ENCODE measurements at places on chromosomes 1 and 21.

GRCh38 chr1:164604541-164604940 lies 45.6 kb downstream of the PBX1 start:
- no peak for DNase-seq

DNA sequence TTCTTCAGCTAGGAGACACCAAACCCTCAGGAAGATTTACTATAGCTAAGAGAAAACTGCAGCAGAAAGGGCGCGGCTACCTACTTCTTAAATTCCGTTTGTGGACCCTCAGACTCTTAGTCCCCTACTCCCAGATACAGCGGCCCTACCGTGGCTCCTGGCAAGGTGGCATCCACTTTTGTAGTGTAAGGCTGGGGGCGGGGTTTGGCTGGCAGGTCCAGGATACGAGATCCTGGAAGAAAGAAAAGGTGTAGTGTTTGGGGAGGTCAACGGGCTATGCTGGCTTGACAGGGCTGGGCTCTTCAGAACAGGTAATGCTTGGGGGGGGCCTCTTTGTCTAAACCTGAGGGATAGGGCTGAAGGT lies 280 bp downstream of the CREB3L4 start:
- DNase-seq = no peak

DNA sequence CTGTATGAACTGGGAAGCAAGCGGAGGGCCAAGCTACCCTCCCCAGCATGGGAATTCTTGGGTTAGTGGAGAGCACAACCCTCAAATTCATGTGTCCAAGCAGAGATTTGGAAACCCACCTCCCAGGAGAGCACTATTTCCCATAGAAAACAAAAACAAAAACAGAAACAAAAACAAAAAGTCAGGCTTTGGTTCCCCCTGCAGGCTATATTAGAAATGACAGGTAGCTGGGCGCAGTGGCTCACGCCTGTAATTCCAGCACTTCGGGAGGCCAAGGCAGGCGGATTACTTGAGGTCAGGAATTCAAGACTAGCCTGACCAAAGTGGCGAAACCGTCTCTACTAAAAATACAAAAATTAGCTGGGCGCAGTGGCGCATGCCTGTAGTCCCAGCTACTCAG lies 10.8 kb downstream of the MINDY1 start:
- no peak for DNase-seq

DNA sequence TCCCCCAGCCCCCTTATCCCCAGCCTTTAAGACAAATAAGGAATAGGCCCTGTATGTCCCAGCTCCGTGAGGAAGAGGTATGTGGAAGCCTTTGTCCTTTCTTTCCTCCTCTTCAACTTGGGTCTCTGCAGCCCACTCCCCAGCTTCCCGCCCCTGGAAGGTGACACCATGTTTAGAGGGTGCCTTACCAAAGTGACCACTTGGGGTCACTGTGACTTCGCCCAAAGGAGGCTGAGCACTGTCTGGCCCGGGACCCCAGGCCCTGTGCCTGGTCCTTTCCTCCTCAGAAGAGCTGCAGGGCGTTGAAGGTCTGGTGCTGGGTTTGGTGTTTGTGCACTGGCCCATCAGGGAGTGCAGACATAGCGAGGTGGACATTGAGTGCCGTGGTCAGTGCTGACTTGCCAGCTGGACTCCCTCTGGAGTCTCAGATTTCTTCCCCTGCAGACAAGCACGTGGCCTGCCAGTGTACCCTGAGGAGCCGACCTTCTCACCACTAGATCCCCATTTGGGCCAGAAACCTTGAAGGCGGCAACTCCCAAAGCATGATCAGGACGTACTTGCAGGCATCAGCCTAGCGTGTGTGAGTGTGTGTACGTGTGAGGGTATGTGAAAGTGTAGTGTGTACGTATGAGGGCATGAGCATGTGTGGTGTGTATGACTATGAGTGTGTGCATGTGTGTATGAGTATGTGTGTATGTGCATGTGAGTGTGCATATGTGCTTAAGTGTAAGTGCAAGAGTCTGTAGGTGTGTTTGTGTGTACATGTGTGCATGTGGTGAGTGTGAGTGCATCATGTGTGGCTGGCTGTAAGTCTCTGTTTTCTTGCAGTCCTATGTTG lies 181.4 kb upstream of the KIAA0040 start:
- DNase-seq = peak; percentile 13

- DNase-seq = no peak
Observed at GRCh38 chr1:69291541-69291940, 276.2 kb upstream of the LRRC7 start.

- no peak for DNase-seq
Observed at GRCh38 chr1:44717653-44718052, 13.3 kb downstream of the RNU5D-1 start.

DNA sequence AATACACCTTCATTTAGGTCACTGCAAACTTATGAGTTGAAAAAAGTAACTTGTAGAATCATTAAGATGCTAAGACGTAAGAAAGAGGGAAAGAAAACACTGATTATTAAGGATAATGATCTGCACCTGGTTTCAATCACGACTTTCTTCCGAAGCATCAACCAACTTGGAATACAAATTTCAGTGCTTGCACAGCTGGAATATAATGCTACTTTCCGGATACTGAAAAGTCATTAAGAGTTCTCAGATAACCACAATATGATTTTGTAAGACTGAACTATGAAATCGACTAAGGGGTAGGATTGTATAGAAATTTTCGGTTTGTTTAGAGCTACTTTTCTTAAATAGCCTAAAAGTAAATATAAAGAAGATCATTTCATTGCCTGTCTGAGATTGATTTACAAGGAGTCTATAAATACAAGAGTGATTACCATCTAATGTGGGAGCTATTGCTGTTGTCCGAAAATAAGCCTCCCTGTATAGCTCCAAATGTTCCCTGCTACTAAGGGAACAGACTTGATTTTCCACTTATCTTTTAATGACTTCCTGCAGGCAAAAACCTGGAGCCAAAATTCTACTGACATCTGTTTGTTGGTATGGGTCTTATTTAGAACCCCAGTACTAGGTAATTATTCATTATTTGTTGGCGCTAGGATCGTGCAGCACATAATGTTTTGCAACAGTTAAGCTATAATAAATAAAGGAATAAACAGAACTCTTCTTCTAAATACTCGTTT lies 673.3 kb downstream of the KCNT2 start:
- no peak for DNase-seq

DNA sequence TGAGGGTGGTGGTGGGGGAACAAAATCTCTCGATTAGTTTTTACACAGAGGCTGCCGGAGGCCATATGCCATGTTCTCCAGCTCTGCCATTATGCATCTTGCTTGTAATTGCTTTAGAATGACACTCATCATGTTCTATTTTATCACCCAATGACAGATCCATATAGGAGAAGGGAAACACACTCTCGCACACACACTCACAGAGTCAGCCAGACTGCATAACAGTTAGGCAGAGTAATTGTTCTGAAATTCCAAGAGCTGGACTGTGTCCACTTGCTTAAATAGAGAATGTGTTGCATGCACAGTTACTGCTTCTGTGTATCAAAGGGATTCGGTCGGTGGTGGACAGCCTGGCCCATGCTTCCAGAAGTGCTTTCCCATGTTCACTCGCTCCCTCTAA lies 30.6 kb downstream of the KCND3 start:
- DNase-seq = no peak

DNA sequence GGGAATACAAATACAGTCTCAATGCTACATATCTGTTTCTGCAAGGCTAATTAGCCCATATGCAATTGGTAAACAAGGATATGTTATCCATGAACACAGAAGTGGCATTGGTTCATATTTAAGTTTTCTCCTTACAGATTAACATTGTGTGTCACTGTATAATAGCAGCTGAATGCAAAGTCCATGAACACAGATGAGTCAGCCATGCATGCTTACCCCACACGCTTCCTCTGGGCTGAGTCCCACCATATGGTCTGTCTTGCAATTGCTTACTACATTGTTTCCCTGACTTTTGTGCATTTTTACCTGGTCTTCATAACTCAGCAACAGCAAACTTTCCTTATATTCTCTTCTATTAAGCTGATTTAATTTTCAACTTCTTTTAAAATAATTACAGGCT lies 41.5 kb upstream of the TSNAX start:
- DNase-seq = no peak

- DNase-seq = no peak
Observed at GRCh38 chr1:99849413-99849743, 783 bp upstream of the AGL start.
